PC-9 (cell line): ENCODE measurements at places on chromosomes 6 and 20. TPM values are rescaled to one million over a fixed set of nuclear protein-coding genes. Genes with fewer than 3 reads are reported as not detected.

DNA sequence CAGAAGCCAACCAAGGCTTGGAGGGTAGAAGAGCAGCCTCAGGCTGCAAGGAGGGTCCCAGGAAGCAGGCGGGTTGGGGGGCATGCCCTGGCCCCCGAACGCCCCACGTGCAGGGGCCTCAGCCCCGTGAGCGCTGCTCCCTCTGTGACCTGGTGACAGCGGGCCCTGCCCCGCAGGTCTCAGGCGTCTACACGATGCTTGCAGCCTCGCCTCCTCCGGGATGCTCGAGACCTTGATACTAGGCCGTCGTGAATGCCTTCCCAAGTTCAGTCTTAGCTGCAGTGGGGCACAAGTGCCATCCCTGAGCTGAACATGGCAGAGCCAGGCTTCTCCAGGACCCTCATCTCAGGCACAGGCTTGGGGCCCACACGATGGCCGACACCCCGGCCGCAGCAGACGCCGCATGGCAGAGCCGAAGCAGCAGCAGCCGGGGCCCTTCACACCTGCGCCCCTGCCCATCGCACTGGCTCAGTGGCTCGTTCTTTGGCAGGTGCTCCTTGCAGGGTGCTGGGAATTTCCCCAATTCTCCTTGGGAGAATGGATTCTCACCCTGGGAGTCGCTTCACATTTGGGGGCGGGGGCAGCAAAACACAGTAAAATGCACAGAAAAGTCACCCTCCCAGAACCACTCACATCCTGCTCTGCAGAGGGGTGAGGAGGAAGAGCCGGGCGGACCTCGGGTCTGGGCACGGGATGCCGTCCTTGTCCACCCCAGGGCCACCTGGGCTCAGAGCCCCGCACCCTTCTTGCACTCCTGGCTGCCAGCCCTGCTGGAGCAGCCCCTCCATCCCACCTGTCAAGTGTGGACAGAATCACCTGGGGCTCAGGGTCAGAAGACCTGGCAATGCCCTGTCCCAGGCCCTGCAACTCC is 161.8 kb downstream of the DLL1 start:
- DNase-seq: no peak

DNA sequence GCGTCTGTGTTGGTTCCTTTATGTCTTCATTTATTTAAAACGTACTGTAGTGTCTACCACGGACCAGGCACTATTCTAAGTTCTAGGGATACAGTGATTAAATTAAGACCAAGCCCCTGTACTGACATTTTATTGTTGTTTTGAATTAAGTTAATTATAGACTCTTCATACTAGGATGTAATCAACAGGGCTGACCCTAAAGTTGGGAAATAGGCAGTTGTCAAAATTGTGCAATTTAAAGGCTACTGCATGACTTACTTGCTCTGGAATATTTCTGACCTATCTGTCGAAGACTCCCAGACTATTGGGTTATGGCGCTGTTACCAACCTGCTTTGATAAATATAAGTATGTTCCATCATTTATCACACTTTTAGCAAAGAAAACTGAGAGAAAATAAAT is 6.7 kb downstream of the MYO6 start:
- DNase-seq: no peak

Gene ALDH8A1
- 0.83 and 1.1 TPM in 2 replicates for total RNA-seq

Gene SPTLC3
- 8.5 and 10.7 TPM in 2 replicates for total RNA-seq

Gene CST5
- 0.93 and 2.2 TPM in 2 replicates for total RNA-seq

DNA sequence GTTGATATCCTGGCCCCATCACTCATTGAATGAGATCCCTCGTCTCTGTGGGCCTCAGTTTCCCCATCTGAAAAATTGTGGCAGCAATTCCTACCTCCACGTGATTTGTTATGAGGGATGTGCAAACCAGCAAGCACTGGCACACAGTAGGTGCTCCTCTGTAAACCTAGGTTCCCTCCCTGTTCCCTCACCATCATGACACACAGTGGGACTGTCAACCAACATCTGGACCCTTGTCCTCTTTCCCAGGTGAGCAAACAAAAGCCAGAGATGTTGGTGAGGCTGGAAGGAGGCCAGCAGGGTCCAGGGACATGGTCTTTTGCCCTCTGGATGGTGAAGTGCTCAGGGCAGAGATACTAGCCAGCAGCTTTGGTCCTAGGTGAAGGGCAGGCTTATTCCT is 26.1 kb downstream of the RSPO4 start:
- DNase-seq: no peak

GRCh38 chr6:123333000-123333756 is 303.6 kb downstream of the TRDN start:
- no peak for DNase-seq

- no peak for DNase-seq
Observed at GRCh38 chr6:14924126-14925024, 321.5 kb upstream of the JARID2 start.

DNA sequence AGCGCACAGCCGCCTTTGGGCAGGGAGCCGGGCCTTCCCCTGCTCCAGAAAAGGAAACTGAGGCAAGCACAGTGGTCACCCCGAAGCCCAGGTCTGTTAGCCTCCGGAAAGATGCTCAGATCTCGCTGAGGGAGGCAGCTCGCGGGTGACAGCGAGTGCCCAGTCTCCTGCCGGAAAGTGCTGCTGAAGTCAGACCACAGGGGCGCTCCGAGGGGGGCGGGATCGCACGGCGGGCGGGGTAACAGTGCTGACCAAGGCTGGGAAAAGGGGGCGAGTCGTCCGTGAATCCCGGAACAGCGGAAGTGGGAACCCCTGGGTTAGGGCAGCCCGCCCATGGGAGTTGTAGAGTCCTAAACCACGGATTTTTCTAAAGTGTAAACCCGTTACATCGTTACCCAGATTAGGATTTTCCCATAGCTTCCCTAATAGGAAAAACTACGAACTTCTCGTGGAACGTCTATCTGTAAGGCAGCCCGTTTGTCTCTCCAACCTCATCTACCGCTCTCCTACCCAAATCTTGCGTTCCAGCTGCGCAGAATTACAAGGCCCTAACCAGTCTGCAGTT is 504 bp downstream of the VPS16 start:
- DNase-seq: no peak

Gene INSM1
- total RNA-seq: not detected in 2 replicates

- DNase-seq: no peak
Observed at GRCh38 chr20:34084227-34084923, 27.7 kb downstream of the EIF2S2 start.

DNA sequence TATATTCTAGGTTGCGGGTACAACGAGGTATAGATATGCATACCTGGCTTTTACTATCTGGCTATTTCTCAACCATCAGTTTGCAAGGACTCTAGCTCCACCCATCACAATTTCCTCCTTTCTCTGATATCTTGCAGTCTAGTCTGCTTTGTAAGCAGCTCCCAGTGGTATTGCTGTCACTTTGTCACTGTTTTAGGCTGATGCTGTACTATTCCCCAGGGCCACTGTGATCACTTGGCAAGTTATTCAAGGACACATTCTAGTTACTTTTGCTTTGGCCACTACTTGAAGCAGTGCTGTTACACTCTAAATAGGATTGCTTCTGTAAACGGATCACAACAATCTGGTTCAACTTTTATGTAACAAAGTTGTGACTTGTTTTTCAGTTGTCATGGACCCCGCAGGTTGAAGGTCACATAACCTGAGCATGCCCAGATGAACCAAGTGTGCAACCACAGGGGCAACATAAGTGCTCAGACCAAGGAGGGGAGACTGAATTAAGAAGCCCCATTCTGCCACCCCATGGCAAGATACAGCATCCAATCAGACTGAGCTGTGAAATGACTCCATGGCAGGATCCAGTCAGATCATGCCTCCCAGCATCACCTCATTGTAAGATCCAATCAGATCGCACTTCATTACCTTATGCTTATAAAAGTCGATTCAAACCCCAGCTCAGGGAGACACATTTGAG is 588.4 kb upstream of the CITED2 start:
- no peak for DNase-seq

- DNase-seq: no peak
Observed at GRCh38 chr6:75581231-75581630, 20.4 kb upstream of the SENP6 start.

- DNase-seq: no peak
Observed at GRCh38 chr6:166910601-166911000, 45.7 kb downstream of the RNASET2 start.

DNA sequence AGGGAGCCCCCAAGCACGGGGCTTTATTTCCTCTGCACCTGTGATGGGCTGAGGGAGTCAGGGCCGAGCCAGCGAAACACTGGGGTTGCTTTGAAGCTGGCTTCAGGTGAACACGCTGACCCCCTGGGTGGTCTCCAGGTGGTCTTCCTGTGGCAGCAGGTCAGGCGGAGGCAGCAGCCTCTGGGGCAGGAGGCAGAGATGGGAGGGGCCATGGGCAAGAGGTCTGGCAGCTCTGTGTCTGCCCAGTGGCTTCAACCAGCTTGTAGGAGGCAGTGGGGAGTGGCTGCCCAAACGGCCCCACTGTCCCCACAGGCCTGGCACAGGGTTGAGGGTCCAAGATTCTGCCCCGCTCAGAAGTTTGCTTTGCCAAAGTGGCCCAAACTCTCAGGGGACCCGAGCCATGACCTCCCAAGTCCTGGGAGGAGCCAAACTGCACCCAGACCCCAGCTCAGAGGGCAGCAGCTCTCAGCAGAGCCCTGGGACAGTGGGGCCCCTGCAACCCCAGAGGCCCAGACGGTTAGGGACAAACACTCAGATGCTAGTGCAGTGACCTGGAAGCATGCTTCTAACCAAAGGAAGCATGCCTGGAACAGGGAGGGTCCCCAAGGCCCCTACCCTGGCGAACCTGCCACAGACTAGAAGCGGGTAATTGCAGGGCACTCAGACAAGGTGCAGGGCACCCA is 15.3 kb downstream of the NTSR1 start:
- DNase-seq: no peak

DNA sequence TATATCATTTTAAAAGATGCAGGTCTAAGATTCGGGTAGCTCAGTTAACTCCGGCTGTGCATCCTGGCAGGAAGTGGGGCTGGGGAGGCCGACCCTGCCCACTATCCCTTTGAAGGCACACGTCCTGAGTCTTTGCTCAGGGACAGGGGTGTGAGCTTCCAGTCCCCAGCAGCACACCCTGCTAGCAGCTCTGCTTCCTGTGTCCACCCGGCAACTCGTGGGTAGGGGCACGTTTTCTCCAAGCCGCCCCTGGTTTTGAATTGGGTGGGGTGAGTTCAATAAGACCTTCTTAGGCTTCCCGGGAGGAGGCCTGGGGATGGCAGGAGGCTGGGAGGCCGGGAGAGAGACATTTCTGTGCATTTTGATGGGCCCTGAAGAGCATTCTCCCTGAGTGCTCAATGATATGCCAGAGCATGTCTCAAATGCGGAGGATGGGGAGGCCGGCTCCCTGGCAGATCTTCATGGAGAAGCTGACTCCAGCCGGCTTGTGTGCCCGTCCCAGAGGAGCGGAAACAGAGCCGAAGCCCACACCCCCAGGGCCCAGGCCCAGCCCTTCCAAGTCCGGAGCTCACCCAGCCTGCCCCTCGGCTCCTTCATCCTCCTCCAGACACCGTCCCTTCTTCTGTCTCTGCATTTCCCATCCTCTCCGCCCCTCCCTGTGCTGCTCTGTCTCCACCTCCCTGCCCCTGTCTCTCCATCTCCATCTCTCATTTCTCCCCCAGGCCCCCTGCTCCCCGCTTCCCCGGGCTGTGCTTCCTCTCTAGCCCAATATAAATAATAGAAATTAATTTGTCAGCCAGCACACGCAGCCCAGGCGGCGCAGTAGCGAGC is 36.3 kb upstream of the ZFAND3 start:
- no peak for DNase-seq

Gene FAM217A
- total RNA-seq: not detected in 2 replicates

GRCh38 chr6:108872141-108872557 is 23.9 kb downstream of the ARMC2 start:
- DNase-seq: no peak

Gene OLIG3
- not detected in 2 replicates for total RNA-seq

DNA sequence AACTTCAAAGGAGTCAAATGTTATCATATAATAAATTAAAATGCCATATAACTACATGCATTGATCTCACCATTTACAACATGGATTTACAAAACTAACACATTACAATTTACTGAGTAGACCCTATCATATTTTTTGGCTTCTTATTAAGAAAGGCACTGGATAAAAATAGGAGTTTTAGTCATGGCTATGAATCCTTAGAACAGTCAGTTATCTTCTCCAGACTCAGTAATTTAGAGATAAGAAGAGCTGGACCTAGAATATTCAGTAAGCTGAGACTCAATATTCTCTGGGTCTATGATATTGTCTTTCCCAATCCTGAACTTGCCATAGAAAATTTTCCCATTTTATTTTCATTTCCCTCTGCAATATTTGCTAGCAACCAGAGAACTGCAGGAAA is 62.3 kb downstream of the ME1 start:
- DNase-seq: no peak

GRCh38 chr20:7463290-7463689 is 477.0 kb downstream of the HAO1 start:
- no peak for DNase-seq

Gene FOXF2
- not detected in 2 replicates for total RNA-seq

Gene CALHM4
- not detected in 2 replicates for total RNA-seq

Gene LRP11
- total RNA-seq: 33.8 and 38.6 TPM in 2 replicates
